ENCODE measurements at places on chromosomes 5 and 9. TPM values are rescaled to one million over a fixed set of nuclear protein-coding genes. Genes with fewer than 3 reads are reported as not detected.

The FUBP3 gene
- 76.4 TPM for total RNA-seq

The FOXD4L4 gene
- total RNA-seq, result not detected

GRCh38 chr9:96495341-96495740 lies 45.4 kb downstream of the HABP4 start:
- no peaks in the 10 kb centered on the region for H3K4me1 ChIP-seq
- no peak overlapping the region for H3K27ac ChIP-seq
- DNase-seq, result no peak
- H3K36me3 ChIP-seq, result peaks cover 6% of the 10 kb centered on the region

DNA sequence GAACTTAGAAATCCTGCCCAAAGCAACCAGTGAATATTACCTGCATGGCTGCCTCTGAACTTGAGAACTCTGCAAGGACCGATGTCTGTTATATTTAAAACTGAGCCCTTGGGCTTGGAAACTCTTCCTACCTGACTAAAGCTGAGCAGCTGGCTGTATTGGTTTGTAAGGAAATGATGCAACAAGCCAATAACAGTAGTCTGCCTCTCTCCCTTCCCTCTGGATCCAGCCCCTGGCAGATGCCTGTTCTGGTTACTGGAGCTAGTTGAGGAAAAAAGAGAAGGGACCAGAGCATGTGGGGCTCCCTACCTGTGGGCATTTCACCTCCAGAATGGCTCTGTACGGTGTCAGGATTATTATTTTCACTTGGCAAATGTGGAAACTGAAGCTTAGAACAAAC lies 34.7 kb downstream of the SH3RF2 start:
- no peak for DNase-seq
- H3K27me3 ChIP-seq, result no peaks in the 10 kb centered on the region
- no peaks in the 10 kb centered on the region for H3K4me1 ChIP-seq
- H3K4me3 ChIP-seq, result no peak overlapping the region

DNA sequence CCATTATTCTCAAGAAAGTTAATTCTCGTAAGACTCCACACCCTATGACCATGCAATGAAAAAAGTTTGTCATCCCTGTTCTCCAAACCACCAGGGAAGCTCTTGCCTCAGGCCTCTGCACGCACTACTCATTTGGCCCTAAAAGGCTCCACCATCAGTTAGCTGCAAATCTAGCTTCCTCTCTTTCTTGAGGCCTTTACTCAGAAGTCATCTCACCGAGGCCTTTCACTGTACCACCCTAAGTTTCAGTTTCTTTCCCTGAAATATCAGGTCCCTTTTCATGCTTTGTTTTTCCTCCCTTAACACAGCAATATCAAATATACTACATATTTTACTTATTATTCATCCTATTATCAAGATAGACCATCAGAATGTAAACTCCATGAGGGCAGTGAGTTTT lies 39.1 kb downstream of the OXCT1 start:
- no peak overlapping the region for H3K27ac ChIP-seq
- no peak for DNase-seq
- no peaks in the 10 kb centered on the region for H3K36me3 ChIP-seq
- no peaks in the 10 kb centered on the region for H3K4me1 ChIP-seq
- no peaks in the 10 kb centered on the region for H3K27me3 ChIP-seq
- no peak overlapping the region for H3K4me3 ChIP-seq
